ENCODE measurements at places on chromosomes 7 and 10.

- DNase-seq, result no peak
These were observed 2.8 kb downstream of the FXYD4 start for GRCh38 chr10:43374194-43374593.

- DNase-seq, result peak; percentile 48
These were observed 259.6 kb downstream of the RPS24 start for GRCh38 chr10:78292982-78293865.

DNA sequence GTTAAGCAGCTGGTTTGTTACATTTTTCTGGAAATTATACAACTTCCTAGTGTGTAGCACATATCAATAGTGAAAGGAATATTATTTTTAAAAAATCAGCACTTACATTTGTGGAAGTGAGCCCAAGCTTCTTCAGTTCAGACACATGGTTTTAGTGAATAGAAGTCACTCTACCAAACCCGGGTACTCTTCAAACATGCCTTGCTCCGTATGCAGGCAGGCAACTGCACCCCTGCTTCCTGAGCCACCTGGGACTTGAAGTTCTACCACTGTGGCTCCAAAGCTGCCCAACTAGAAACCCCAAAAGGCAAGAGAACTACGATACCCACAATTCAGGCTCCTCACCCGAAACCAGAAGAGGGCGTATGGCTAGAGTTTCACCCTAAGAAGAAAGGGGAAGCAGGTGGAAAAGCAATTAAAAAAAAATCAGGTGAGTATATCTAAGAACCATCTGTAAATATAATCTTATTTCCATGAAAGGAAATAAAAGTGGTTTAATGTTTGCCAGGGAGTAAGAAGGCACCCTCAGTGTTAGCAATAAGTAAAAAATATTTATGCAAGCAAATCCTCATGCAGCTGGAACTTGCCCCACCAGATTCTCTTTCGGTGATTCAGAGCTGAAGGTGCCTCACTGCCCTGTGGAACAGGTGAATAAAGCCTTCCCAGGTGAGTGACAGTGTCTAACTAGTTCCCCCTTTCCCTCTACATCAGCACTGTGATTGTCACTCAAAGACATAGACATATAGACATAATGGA, at the start of gene MACC1:
TSS of gene MACC1 (minus strand) at position 192 of the 756 bp plus-strand sequence. CDS start 55,522 bp downstream, outside the sequence.
- no peak for DNase-seq

- no peak for DNase-seq
These were observed 821.0 kb upstream of the IGFBP3 start for GRCh38 chr7:46741938-46742540.

DNA sequence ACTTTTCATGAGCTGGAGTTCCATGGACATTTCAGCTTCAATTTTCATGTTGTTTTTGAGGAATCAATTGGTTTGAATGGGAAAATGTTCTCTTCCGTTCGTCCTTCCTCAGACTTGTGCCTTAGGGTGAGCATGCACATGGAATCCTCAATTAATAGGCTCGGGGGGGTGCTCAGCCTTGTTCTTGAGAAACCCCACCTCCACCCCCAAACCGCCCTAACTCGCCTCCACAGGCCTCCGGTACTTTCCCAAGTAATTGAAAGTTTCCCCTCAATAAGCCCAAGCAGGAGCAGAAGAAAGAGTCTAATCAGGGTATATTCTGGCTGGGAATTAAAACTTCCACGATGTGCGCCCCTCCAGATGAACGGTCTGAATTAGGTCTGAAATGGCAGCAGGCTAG, 945.2 kb downstream of the GRID1 start:
- DNase-seq, result no peak

GRCh38 chr7:44220358-44221112, 19.8 kb downstream of the YKT6 start:
- no peak for DNase-seq

DNA sequence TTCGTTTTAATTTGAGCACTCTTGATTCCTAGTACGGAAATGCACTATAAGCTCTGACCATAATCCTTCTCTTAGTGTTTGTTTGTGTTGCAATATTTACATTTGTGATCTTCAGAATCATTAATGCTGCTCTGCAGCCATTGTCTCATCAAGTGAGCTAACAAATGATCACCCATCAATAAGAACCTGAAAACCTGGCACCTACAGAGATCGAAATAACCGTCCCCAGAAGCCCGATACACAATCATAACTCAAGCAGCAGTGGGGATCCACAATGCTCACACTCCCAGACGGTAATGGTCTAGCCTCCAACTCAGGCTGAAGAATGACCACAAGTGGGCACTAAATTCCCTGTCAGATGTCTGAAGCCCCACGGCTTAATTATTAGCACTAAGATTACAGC, 156.0 kb upstream of the NFE2L3 start:
- no peak for DNase-seq

DNA sequence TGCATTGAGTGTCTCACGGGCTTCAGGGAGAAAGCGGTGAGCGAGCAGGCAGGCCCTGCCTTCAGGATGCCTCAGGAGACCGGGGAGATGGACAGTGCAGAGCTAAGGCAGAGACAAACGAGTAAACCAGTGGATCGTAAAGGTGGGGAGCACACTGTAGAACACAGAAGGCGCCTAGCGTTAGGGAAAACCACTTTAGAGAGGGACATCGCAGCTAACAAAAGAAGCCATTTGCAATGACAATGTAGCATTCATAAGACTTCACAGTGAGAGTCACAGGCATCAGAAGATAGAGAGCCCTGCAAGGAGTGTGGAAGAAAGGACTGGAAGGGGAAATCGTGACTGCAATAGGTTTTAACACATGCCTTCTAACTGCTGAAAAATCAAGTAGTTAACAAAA, 54.9 kb upstream of the TMEM273 start:
- DNase-seq, result no peak

DNA sequence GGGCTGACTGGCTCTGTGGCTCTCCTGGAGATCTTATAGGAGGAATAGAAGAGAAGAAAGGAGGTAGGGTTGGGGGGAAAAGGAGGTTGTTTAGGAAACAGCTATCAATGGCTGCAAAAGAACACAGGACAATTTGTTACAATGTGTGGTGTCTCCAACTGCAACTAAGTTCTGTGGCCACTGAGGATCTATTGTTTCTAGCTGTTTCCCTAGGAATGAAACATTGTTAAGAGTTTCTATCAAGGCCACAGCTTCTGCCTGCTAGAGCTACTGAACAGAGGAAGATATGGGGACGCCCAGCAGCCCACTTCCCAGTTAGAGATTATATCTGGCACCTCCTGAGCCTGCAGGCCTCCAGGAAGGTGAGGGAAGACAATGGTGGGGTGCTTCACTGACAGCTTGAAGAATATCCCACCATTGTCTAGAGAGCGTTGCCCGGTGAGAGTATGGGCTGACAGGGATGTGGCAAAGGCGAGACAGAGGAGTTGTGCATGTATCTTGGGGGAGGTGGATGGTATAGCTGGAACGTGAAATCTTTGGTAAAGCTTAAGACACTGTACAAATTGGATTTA, 4.0 kb downstream of the SCD start:
- DNase-seq, result no peak

GRCh38 chr7:41693150-41693997, 9.5 kb downstream of the INHBA start:
- no peak for DNase-seq

- no peak for DNase-seq
These were observed 10.4 kb upstream of the ZMYND11 start for GRCh38 chr10:124874-125273.

- no peak for DNase-seq
These were observed 101.8 kb upstream of the MKLN1 start for GRCh38 chr7:131225619-131226513.

DNA sequence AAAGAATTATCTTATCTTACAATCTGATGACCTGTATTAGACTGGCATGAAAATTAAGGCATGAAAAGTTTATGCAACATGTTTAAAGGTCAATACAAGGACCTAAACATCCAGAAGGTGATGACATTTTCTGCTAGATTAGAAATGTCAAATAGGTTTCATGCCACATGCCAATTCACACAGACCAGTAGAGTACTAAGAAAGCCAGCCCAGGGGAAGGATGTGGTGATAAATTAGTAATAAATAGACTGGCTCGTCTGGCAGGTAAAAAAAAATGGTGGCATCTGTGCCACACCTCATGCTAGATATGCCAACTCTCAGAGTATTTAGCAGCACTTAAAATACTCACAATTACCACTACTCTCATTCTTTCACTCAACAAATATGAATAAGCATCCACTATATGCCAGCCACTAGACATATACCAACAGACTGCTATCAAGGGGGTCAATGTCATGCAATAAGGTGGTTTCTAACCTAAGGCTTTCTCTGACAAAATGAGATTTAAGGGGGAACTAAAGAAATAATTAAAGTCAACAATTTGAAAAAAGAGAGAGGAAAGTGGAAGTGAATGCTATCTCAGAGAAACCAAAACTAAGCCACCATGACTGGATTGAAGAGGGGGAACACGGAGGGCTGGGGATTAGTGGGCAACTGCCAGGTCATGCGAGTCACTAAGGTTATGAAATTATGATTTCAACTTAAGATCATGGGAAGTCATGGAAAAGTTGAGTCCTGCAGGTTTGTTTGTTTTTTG, 83.5 kb downstream of the SGMS1 start:
- no peak for DNase-seq

DNA sequence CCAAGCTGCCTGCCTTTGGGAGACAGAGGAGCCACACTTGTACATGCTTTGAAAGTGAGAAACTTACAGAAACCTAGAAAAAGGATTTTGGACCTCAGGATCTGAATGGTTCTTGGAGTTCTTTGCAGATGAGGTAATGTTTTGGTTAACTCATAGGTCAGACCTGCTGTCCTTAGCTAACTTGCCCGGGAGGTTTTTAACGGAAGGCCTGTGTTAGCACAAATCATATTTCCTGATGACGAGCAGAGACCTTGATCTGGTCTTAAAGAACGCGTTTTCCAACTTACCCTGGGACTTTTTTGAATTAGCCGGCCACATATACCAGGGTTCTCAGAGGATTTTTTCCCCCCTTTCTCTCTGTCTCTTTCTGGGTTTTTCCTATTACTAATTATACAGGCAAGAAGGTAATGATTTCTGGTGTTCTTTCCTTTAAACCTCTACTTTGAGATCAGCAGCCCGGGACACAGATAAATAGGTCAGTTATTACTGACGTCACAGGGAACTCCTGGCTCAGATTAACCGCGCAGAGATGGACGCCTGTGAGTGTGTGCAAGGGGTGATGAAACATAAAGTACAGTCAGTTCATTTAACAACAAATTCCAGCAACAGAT, 101.7 kb upstream of the KLF6 start:
- no peak for DNase-seq

DNA sequence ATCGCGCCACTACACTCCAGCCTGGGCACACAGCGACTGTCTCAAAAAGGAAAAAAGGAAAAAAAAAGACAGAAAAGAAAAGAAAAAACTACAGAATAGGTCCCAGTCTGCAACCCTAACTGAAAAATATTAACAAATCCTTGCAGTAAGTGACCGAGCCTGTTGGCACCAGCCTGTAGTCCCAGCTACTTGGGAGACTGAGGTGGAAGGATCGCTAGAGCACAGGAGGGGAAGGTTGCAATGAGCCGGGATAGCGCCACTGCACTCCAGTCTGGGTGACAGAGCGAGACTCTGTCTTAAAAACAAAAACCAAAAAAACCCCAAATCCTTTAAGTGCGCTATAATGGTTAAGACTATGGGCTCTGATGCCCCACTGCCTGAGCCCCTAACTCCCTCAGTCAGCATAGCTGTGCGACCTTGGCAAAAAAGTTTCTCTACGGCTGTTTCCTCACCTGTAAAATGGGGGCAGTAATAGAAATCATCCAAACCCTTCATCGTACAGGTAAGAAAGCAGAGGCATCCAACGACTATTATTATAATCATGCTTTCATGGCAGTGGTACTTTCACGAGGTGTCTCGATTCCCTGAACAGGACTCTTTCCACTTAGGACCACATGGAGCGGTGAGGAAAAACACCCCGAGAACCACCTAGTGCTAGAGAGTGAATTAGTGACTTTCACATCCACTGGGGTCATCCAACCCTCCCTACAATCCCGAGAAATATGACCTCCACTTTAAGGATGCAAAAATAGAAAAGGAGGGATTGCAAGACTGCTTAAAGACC, 755 bp downstream of the TOMM7 start:
- no peak for DNase-seq

DNA sequence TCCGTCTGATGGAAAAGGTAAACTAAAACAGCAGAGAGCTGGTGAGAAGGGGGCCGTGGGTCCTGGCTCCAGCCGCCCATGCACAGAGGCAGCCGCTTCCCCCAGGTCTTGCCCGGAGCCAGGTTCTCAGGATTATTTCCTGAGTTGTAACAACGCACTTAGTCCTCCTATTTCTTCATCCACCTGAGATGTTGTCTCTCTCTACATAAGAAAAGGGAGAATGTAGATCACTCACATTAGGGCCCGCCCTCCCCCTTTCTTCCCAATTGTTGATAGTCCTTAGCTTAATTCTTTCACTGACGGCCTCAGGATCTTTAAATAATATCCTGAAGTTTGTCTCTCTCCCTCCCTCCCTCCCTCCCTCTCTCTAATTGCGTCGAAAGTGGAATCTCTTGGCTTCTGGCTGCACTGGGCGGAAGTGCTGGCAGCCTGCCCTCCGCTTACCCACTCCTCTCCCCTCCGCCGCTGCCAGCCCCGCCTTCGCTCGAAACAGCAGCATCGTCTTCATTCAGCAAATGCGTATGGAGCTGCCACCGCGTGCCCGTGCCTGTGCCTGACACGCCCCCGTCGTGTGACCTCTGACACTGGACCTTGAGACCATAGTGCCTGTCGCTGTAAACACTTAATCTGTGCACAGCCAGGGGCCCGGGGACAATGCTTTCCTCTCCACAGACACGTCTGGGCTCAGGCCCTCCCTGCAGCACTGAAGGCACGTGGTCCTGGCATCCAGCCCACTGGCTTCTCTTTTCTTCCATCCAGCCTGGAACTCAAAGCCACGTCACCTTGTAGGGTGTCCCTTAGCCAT, 174.5 kb upstream of the PPP2R2D start:
- no peak for DNase-seq

DNA sequence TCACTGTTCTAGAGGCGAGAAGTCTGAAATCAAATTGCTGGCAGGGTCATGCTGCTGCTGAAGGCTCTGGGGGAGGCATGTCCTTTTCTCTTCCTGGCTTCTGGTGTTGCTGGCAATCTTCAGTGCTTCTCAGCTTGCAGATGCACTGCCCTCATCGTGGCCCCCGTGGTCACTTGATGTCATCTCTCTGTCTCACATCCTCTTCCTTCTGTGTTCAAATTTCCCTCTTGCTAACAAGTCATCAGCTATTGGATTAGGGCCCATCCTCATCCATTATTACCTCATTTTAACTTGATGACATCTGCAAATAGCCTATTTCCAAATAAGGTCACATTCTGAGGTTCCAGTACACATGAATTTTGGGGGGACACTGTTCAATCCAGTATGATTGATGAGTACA, 36.6 kb upstream of the SRGN start:
- DNase-seq, result no peak

GRCh38 chr7:79302293-79302692, 151.2 kb downstream of the MAGI2 start:
- DNase-seq, result no peak

- DNase-seq, result no peak
These were observed 23.6 kb downstream of the BMPER start for GRCh38 chr7:33928986-33929385.

- DNase-seq, result no peak
These were observed 123.3 kb downstream of the WDR37 start for GRCh38 chr10:1179346-1180070.

DNA sequence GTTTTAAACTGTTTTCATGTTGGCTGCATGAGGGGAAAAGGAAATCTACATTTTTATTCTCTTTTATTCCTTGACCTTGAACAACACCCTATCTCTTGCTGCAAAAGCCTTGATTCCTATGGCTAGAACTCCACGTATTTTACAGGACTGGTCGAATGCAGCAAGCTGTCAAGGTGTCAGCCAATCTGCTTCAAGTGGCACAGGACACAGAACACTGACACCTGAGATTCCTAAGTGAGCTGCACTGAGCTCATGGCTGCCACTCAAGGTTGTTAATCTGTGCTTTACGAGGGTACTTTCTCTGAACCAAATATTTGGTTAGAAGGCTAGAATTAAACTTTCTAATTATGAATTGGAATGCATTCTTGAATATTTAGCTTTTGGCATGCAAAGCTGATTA, 349.7 kb upstream of the COBL start:
- no peak for DNase-seq
